ENCODE measurements at places on chromosomes 1 and 21. TPM values are rescaled to one million over a fixed set of nuclear protein-coding genes. Genes with fewer than 3 reads are reported as not detected.
A peak's percentile ranks its signal among the peaks of the same experiment; 100 is the strongest.

The ZNF593OS gene
- not detected for polyA plus RNA-seq

The SH3BGR gene
- polyA plus RNA-seq: 0.23 TPM

- no peak for DNase-seq
Measured at GRCh38 chr21:41833497-41834115, 45.5 kb downstream of the PRDM15 start.

DNA sequence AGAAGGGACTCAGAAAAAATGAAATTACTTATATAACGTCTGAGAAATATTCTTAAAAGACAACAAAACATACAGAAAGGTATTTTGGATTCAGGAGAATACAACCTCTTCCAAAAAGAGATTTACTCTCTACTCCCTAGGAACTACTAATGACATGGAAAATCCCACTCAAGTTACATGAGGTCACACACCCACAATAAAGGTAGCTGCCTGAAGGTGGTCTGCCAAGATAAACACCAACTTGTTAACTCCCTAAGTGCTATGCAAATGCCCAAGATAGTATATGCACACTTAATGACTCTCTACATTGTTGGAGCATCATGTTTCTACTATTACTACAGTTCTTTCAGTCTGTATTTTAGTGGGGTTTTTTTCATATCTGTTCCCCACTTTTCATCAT lies 26.5 kb downstream of the RERE start:
- no peak for DNase-seq

DNA sequence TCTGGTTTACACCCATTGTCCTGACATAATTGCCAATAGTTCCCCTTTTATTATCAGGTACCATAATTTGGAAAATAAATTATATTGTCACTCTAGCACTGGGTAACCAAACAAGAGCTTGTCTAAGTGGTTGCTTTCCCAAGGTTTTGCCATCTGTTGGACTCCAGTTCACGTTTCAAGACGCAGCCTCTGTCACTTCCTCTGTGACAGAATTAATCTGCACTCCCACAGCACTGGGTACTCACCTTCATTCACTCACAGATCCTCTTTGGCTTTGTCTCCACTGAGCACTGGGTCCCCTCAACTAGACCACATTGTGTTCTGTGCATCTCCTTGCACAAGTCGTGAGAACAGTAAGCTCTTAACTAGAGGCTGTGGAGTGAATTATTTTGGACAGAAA lies 123.6 kb upstream of the JUN start:
- no peak for DNase-seq

DNA sequence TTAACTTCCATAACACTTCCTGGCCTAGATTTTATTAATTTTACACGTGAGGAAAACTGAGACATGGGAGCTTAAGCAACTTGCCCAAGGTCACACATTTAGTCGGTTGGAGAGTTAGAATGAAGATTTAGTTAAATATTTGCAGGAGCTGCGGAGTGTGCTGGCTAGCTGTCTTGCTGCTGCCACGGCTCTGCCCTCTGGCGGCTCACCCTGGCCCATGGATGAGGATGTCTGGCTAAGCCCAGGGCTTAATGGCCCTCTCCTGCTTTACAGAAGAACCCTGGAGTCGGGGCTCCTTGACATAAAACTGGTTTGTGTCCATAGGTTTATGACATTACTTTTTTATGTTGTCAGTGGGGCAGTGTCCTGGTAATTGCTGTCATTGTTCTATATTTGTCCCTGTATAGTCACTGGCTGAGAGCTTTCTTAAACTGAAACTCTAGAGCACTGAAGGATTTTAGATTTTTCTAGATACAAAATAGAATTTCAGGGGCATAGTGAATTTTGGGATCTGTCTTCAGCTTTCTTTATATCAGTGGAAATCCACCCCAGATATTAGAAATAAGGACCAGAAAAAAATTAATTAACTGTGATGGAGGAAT lies 88.9 kb upstream of the WLS start:
- DNase-seq: no peak

The KCNJ15 gene
- 0.18 TPM for polyA plus RNA-seq

DNA sequence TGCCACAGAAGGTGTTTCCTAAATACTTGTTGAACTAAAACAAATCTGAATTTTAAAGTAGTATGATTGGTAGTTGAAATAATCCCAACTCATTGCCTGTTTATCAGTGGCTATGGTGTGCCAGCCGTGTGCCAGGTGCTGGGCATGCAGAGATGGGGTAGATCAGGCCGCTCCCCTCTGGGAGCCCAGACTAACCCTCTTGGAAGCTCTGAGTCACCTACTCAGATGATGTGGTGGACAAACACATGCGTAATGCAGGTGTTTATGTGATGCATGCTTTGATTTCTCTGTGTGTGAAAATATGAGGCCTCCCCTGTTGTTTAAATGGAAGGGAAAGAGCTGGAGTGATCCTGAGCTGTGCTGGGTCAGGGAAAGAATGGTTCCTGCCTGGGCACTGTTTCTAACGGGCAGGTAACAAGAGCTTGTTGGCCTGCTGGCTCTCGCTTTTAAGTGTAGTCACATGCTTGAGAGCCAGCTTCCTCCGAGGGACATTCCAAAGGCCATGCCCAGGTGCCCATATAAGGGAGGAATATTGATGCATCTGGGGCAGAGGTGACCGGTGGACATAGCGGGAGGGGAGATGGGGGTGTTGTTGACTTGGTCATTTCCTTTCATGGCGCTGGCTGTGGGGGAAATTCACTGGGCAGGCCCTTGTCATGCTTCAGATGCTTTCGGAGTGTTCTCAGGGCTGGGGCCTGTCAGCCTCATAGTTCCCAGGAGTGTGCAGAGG lies 10.2 kb downstream of the MFN2 start:
- DNase-seq: no peak

DNA sequence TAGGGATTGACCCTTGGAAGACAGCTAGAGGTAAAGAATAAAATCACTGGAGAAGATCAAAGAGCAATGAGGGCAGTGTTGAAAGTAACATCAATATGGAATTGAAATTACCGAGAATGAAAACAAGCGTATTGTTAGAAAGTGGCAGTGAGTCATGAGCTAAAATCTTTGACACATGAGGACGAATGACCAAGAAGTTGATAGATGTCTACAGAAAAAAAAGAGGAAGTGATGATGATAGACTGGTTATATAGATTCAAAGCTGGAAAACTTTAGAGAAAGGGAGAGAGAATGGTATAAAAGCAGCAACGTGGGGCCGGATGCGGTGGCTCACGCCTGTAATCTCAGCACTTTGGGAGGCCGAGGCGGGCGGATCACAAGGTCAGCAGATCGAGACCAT lies 12.5 kb upstream of the DNM3 start:
- DNase-seq: no peak

The AKR7A3 gene
- 0.37 TPM for polyA plus RNA-seq

GRCh38 chr21:44845418-44846223 lies 27.8 kb upstream of the SUMO3 start:
- no peak for DNase-seq

DNA sequence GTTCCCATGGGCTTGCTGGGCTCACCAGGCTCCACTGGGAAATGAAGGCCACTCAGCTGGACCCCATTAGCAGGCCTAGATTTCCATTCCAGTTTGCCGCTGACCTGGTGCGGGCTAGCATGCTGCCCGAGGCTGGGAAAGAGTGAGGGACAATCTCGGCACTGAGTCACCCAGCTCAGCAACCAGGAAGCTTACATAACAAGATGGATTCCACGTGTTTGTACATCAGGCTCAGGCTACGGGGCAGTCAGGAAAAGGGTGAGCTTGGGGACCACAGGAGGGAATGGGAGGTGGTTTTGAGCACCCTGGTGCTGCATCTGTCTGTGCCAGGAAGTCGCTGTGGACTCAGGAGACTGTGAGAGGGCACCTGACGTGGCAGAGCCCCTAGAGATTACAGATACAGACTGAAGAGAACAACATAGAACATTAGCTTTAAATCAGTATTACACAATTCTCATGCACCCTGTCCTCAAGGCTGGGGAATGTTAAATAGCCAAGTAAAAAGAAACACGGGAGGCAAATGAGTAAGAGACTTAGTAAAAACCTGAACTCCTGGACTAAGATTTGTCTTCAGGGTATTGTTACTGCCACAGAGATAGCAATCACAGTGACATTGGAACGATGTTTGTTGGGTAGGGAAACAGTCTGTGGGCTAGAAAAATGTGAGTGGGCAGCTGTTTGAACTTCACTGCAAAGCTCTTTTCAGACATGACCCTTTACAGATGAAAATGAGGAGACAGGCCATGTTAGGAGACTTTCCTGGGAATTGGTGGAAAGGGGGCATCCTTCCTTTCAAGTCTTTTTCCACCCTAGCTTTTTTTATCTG lies 51.1 kb downstream of the GLUL start:
- DNase-seq: peak; percentile 77

The CLEC20A gene
- not detected for polyA plus RNA-seq

DNA sequence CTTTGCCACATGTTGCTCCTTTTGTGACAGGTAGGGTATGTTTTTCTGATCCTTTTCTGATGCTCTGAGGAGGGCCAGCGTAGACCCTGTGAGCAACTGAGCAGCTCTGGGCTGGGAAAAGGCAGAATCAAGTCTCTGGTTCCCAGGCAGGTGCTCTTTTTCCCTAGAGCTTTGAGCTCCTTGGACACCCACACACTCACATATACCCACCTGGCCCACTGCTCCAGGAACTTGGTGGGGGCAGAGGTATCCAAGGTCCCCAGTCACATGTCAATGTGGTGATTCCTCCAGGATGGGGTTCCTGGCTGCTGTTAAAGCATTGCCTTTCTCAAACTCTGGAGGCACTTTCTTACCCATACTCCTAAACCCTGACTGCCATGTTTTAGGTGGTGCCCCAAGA lies 5.4 kb downstream of the CD2 start:
- DNase-seq: no peak

DNA sequence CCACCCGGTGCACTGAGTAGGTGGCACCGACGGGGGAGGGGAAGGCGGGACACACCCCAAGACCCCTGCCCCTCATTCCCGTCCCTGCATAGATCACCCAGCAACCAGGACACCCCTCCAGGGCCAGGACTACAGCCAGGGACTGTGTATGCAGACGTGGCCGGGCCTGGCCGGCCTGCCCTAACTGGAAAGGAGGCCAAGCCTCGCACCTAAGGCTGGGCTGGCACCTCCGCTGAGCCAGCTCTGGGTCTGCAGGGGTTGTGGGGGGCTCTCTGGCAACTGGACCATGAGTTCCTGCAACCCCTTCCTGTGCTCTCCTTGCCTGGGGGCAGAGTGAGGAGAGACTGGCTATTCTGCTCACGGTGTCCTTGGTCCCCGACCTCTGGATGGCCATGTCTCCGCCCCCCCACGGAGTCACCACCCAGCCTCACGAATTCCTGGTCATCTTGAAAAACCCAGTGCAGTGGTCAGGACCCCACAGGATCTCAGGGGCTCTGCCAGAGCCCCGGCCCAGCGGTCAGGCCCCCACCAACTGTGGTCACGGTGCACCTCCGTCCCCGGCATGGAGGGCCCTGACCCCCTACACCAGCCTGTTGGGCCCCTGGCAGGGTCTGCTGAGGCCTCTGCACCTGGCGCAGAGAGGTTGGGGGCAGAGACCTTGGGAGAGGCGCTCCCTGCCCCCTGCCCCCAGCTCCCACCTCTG lies 1.1 kb upstream of the FNDC10 start:
- DNase-seq: no peak

- DNase-seq: no peak
Measured at GRCh38 chr1:13628711-13629110, 45.1 kb downstream of the PDPN start.

The SNIP1 gene
- polyA plus RNA-seq: 7.0 TPM

DNA sequence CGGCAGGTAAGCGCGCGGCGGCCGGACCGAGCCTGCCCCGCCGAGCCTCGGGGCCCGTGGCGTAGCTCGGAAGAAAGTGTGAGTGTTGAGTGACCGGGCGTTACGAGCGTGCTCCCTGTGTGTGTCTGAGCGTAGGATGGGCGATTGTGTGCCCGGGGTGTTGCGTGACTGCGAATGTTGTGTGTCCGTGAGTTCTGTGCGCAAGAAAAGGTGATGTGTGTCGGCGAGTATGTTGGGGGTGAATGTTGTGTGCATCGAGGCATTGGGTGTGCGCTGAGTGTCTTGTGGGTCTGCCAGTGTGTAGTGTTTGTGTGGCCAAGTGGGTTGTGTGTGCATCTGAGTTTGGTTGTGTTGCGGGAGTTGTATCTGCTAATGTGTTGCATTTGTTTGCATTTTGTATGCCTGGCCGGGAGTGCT lies 398 bp downstream of the PTPRU start:
- no peak for DNase-seq

The SIM2 gene
- not detected for polyA plus RNA-seq

All from BJ (cell line).